ENCODE measurements at places on chromosomes 1 and 21. TPM values are rescaled to one million over a fixed set of nuclear protein-coding genes. Genes with fewer than 3 reads are reported as not detected.

DNA sequence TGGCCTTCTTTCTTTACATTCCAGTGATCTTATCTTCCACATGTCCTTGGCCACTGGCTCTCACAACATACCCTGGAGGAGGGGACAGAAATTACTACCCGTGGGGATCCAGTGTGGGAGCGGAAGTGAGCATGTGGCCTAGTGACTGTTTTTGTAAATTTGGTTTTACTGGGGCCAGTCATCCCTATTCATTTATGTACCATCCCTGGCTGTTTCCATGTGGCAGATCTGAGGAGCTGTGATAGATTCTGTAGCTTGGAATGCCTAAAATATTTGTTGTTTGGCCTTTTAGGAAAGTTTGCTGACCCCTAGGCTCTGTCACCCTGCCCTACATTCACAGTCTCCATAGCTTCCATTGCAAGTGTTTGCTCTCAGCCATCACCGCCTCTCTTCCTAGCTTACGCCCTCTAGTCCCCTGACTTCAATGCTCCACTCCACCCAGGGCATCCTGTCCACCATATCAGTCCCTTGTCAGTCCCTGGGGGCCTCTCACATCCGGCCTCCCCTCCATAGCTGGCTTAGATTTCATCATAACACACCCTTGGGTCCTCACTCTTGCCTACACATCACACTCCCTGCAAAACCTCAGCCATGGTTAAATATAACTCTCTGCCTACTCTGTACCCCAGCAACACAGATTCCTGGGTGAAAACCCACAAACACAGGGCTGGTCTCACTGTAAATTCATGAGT lies 25.8 kb downstream of the DHCR24 start:
- DNase-seq: no peak

DNA sequence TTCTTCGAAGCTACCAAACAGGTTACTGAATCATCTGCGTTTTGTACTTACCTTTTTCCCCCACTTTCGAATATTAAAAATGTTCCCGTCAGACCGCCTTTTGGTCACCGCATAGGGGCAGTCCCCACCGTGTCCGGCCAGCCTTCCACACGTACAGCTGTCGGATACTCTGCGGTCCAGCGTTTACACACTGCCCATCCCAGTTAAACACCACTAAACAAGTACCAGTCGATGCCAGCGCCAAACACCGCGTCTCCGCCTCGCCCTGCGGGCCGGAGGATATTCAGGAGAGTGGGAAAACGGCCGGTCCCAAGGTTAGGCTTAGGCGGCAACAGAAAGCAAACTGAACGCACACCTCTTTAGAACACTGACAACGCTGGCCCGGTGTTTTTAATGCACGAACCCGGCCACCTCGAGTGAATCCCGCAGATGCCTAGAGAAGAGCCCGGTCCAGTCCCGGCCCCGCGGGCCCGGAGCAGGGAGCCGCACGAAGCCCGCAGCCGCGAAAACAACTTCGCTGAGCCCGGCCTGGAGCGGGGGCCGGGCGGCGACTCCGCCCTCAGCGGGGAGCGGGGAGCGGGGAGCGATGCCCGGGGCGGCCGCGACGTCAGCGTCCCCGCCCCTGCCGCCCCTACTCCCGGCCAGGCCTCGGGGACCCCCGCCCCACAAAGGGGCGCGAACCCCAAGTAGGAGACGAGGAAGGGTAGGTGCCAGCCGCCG lies 730 bp upstream of the PHF13 start:
- peak; percentile 41 for DNase-seq

- DNase-seq: no peak
Measured at GRCh38 chr1:160993544-160994193, 27.3 kb downstream of the F11R start.

Gene CLCA2
- total RNA-seq: not detected

DNA sequence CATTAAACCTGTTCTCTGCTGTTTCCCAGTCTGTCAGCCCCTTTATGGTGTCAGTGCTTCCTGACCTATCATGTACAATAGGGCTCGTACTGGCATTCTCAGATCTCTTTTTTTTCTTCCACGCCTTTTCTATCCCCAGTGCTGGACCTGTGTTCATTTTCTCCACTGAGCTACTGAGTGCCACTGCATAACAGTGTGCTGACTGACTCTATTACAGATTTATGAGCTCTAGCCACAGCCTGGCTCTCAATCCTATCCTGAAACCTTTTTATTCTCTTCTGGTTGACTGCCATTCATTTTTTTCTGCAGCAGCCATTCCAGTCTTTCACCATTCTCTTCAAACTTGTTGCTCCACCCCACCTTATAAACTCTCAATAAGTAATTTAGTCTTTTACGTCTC lies 59.6 kb upstream of the MACF1 start:
- no peak for DNase-seq

DNA sequence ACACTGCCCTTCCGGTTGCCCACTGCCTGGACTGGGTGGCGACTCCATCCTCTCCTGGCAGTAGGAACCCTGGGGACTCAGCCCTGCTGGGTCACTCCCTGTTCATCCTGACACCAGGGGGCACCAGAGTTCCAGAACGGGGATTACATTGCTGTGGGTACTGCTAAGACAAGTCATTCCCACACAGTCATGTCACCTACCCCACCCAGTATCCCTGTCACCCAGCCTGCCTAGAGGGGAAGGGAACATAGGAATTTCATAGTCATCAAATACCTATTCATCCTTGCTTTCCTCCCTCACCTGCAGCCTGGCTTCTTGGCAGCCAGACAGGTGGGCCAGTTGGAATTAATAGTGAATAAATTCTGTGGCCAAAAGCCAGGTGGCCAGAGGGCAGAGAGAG lies 9.8 kb upstream of the SFN start:
- peak; percentile 88 for DNase-seq

Gene KRTAP19-1
- not detected for total RNA-seq

DNA sequence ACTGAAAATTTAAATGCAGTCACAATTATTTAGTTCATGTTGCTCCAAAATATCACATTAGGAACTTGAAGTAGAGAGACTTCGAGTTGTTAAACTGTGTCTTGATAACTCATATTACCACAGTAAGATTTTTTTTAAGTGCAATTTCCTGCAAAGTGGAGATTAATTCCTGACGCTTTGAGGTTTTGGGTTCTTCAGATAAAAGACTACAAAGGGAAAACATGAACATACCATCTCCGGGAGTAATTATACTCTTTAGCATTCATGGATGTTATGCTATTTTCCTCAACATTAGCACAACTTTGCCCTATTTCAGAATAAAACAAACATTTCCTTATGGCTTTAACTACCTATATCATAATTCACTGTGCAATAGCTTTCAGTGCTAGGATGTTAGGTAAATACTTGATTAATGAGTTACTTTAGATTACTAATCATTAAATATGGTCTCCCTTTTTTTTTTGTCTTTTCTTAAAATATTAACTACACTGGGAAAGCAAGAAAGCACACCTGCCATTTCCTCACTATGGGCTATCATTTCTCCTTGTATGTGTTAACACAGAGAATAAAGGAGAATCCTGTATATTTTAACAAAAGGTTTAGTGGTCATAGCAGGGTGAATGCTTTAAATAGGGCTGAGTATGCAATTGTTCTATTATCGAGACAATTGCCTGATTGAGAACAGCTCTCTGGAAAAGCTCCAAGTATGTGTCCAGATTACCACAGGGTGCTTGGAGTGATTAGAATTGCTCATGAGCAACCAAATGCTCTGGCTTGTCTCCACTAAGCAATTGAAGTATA lies 252.5 kb upstream of the C1orf105 start:
- DNase-seq: no peak

Gene LCE3D
- not detected for total RNA-seq

DNA sequence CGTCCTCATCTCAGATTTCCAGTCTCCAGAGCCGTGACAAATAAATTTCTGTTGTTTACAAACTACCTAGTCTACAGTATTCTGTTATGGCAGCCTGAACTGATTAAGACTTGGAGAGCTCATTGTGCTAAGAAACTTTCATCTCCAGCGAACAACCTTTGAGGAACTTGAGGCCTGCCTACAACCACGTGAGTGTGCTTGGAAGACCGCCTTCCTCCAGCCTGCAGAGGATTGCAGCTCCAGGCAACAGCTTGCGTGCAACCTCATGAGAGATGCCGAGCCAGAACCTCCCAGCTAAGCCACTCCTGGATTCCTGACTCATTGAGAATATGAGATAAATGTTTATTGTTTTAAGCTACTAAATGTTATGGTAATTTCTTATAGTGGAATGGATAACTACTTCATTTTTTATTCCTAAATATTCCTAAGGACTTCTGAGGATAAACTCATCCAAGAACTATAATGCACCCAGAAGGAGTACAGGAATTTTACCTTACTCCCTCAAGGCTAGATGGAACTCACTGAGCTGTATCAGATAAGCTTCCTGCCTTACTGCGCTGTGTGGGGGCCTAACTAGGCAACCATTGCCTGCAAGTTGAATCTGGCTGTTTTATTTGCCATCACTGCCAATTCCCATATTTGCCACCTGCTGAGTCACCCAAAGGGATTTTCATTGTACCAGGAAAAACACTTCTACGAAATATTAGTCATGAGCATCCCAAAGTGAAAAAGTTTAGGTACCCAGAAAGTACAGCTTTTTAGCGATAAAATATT lies 17.6 kb downstream of the FAM177B start:
- no peak for DNase-seq

DNA sequence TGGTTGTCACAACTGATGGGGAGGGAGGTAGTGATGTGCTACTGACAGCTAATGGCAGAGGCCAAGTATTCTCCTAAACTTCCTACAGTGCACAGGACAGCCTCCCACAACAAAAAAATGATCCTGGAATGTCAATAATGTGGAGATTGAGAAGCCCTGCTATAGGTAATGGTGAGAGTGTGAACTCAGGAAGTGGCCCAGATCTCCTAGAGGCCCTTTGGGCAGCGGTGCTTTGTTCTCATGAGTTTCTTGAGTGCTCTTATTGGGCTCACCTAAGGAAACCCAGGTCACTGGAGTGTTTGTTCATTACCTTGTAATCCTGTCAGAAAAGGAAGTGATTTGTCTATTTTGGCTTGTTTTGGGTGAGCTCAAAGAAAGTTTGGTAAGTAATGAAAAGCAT lies 5.9 kb downstream of the OTUD3 start:
- no peak for DNase-seq

GRCh38 chr21:37058261-37058660 lies 14.6 kb downstream of the PIGP start:
- DNase-seq: no peak

GRCh38 chr1:233439721-233440120 lies 112.2 kb downstream of the MAP3K21 start:
- DNase-seq: no peak

DNA sequence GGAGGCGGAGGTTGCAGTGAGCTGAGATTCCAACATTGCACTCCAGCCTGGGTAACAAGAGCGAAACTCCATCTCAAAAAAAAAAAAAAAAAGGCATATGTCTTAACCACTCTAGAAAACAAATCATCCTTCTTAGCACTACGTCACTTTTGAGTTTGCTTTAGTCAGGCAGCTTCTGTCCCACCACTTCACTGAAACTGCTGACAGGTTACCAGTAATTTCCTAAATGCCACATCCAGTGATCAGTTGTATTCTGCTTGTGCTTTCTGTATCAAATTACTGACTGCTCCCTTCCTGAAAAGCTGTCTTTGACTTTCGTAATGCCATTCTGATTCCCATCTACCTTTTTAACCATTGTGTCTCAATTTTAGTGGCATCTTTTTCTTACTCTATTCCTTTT lies 21.7 kb downstream of the RCOR3 start:
- peak; percentile 21 for DNase-seq

DNA sequence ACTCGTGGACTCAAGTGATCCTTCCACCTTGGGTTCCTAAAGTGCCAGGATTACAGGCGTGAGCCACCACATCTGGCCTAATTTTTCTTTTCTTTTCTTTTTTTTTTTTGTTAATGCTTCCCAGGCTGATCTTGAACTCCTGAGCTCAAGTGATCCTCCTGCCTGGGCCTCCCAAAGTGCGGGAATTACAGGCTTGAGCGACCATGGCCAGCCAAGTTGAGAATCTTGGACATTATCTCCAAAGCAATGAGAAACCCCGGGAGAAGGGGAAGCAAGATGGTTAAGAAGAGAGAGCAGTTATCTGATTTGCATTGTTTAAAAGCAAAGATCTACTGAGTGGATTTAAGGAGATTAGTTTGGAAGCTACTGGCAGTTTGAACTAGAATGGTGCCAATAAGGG lies 9.1 kb downstream of the HIPK1 start:
- DNase-seq: no peak

Gene PPM1J
- 1.0 TPM for total RNA-seq

Gene RNF186
- total RNA-seq: not detected

Gene S100A9
- 1.7 TPM for total RNA-seq

DNA sequence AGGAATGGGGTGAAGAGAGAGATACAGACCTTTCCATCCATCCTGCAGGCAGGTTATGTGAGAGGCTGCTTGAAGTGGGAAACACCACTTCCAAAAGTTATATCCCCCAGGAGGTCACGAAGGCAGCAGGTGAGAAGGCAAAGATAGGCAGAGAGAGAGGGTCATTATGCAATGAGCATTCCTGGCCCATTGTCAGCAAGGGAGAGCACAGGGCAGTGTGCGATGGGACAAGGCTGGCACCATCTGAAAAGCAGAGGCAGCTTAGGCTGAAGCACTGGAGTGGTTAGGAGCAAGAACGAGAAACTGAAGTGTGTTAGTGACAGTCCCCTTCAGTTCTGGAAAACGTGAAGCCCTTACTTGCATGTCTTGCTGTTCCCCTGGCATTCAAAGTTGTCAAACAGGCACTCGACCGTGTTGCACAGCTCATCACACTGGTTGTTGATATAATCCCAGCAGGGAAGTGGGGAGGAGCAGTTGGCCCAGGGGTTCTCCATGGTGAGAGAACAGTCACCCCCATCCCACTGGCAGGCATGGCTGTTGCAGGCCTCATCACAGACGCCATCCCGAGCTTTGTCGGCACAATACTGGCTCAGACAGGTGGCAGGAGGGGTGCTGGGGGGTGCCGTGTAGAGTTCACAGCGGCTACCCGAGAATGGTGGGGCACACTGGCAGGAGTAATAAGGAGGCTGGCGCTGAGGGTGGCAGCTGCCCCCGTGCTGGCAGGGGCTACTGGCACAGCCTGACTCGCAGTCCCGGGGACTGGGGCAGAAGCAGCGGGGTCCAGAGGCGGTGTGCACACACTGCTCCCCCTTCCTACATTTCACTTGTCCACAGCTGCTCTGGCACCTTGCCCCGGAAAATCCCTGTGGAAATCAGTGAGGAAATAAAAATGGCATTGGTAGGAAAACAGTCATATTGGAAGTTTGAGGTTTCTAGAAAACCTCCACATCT lies 28.9 kb upstream of the ADAM30 start:
- DNase-seq: no peak

DNA sequence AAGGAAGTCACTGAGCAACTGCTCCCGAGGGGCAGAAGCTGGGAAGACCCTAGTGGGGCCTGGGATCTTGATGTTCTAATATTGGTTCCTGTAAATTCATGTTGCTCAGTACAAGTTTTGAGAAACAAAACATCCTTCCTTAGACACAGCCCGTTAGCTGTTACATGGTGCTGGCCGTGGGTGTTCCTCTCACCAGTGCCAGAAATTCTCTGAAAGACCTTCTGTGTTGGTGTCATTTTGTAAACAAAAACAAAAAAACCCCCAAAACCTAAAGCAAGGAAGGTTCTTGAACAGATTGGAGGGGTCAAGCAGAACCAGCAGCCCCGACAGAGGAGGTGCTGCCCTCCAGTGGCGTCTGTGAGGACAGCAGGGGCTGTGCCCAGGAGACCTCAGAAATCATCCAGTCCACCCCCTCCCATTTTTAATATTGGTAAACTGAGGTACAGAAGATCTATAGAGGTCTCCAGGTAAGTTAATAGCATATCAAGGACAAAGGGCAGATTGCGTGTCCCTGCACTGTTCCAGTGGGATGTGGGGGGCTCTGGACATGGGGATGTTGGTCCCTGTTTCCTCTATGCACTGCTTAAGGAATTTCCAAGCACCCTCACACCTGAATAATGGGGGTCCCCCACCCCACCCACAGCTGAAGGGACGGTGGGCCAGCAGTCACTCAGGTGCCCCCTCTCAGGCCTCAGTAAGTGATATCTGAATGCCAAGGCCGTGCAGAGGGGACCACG lies 38.2 kb downstream of the SLC2A7 start:
- peak; percentile 85 for DNase-seq

Gene UBIAD1
- 19.9 TPM for total RNA-seq

Measured in activated naive CD4-positive, alpha-beta T cell treated with anti-CD3 and anti-CD28 coated beads for 36 hours (primary cell).